ENCODE measurements at places on chromosomes 16 and 17.

GRCh38 chr16:10927497-10928112 is 14.7 kb downstream of the DEXI start:
- no peak for DNase-seq

- no peak for DNase-seq
Measured at GRCh38 chr17:83025636-83026280, 53.7 kb upstream of the METRNL start.

DNA sequence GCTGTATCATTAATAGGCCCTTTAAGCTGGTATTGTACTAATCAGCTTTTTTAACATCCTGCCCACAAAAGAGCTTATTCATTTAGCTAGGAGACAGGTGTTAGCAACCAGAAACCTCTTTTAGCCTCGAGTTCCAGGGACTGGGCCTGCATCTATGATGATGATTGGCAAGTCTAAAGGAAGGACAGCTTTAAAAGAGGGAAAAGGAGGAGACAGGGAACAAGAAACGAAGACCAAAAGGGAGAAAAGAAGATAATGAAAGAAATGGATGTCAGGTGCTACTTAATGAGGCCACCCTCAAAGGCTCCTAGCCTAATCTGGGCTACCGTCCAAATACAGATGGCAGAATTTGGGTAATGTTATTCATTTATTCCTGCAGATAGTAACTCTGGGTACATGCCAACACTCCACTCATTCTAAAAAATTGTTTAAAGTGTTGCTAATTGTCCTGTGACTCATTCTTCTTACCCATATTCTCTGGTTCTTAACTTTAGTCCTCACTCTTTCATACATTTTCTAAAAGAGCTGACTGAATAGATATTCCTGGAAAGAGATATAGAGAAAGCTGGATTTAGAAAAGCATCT is 18.7 kb upstream of the RFFL start:
- no peak for DNase-seq

DNA sequence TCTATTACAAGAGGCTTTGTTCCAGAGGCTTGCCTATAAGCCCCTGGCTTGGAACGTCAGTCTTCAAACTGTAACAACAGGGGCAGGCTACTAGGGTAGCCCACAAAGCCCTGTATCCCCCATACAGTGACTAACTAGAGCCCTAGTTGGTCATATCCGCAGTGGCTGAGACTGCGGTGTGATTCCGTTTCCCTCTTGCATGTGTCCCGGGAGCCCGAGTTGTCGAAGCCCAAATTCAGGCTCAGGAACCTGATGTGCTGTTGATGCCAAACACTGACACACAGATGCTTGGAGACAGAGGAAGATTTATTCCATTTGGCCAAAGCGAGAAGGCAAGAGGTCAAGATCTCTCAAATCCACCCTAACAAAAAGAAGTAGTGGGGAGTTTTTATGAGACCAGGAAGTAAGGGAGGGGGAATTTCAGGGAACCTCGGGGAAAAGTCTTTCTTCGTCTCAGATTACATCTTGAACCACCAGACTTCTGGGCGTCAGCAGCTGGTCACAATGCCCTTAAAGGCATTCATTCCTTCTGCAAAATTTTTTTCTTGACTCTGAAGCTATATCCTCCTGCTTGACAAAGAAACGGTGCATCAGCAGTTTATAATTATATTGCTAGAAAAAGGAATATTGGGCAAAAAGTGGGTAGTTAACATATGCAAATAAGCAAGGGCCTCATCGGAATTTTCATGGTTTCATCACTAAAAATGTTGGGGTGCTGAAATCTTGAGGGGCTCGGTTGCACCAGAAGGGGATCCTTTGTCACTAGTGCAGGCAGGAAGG is 879 bp downstream of the SLFN5 start:
- no peak for DNase-seq

DNA sequence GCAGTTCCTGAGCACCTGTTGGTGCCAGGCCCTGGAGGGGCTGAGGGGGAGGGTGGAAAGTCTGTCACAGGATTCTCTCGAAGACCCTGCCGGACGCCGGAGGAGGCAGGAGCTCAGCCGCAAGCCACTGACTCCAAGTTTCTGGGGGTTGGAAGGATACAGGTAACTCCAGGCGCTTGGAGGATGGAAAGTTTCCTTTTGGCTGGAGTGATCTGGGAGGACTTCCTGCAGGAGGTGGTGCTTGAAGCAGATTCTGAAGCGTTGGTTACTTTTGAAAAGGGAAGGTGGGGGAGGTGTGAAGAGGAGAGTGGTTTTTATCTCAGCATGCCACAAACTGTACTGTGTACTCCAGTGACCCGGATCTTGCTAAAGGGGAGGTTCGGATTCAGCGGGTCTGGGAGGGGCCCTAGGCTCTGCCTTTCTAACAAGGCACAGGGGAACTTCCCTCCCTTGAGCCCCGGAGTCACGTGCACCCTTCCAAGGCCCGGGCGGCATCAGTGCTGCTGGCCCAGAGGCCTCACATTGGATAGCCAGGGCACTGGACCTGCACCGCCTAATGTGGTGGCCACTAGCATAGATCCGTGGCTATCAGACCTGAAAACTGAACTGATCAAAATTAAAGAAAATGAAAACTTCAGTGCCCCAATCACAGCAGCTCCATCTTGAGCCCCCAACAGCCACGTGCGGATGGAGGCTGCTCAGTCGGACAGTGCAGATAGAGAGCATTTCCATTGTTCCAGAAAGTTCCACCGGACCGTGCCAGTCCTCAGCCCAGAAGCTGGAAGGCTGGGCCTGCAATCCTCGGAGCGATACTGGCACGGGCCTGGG is 42.2 kb upstream of the GSE1 start:
- DNase-seq, result peak; percentile 87

All from GM12891 (cell line).